Retina (tissue), 1 donor: ENCODE measurements at places on chromosomes 11 and 22.

DNA sequence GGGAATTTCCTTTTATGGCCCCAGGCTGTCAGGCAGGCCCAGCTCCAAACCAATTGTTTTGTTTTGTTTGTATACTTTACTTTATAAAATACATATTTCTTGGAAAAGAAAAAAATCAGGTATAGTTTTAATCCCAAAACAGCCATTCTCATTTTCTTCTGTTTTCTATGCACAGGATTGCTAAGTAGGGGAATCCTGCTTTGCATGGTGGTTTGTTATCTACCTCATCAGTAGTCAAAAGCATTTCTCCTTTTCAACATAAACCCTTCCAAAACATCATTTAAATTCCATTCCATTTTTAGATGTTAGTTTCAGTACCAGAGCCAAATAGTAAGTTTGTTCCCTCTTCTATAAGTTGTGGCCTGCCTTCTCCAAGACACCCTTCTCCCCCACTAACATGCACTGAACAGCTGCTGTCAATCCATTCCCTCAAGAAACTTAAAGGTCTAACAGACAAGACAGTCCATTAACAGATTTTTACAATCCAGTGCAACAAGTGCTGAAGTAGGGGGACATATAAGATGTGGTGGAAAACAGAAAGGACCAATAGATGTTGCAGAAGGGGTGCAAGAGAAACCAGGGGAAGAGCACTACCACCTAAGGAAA lies 3.7 kb downstream of the ILK start:
- no peak for DNase-seq

GRCh38 chr11:72789493-72790131 lies 4.2 kb downstream of the STARD10 start:
- DNase-seq = no peak

DNA sequence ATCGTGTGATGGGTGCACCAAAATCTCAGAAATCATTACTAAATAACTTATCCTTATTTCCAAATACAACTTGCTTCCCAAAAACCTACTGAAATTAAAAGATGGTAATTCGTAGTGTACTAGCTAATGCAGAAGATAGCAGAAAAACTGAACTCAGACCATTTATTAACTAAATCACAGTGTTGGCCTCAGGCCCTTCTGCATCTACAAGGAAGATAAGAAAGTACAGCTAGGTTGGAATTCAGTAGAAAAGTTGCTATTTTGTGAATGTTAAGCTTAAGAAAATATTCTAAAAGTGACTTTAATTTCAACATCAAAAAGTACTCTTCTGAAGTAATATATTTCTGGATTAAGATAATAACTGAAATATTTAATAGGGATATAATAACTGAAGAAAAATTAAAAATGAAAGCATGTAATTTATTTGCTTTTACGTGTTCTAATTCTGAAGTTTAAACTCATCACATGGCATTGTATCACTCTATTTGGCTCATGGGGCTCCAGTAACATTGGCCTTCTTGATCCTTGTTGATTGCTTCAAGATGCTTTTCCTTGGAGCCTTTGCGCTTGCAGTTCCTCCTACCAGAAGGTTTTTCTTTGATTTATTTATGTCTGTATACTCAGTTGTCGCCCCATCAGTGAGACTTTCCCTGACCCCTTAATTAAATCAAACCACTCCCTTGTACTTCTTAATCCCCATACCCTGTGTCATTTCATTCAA lies 847.9 kb upstream of the ANO3 start:
- no peak for DNase-seq

GRCh38 chr11:112715056-112715455 lies 246.2 kb upstream of the NCAM1 start:
- no peak for DNase-seq

DNA sequence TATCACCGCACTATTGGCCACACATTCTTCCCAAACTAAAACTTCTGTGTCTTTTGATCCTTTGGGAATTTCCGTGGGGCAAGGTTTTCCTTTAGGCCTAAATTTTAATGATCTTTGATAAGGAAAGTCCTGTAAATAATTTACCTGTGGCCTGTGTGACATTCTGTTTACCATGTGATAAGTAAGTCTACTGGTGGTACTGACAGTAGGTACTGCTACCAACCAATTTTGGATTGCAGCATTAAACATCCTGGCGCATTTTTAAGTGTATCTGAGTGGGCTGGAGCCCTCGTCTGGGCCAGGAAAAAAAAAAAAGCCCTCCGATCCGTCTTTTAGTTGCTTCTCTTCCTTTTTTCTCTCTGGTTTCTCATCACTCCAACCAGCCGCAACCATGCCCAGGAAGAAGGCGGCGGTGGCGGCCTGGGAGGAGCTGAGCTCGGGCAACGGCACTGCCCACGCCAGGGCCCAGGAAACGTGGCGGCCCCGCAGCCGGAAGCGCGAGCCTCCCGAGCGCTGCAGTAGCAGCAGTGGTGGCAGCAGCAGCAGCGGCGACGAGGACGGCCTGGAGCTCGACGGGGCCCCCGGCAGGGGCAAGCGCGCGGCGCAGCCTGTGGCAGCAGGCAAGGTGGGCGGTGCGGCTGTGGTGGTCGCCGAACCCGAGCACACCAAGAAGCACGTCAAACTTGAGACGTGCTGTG lies 33.6 kb downstream of the ASRGL1 start:
- DNase-seq = no peak

GRCh38 chr11:34655335-34656008 lies 34.6 kb downstream of the EHF start:
- DNase-seq = no peak

DNA sequence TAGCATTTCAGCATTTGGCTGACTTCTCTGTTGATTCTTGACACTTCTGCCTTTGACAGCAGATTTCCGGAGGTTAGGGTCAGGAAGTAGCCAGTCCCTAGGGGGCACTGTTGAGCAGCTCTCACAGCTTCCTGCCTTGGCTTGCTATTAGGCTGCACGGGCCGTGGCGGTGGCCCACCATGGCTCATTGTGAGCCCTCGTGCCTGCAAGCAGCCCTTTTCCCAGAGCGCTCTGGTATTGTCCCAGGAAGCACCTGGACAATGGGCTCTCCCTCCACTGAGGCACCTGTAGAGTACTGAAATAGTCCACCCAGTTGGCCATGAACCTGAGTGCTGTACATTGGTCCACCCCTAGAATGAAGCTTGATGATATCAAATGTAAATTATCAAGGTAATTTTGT lies 100.2 kb upstream of the GAL start:
- DNase-seq = peak; percentile 38

DNA sequence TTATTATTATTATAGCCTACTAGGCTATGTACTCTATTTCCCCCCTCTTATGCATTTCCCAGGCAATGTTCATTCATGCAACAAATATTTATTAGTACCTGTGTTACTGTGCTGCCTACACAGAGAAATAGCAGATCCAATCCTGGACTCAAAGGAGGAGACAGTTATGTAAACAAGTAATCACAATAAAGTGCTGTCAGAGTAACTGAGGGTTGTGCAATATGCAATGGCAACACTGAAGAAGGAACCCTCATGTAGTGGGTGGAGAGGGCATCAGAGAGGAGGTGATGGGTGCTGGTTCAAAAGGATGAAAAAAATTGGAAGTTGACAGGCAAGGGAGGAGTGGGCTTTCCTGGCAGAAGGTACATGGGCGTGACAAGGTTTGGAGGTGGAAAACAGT lies 886 bp upstream of the P4HA3 start:
- DNase-seq = no peak

- DNase-seq = peak; percentile 88
Observed at GRCh38 chr22:27799015-27799826, 2.3 kb downstream of the MN1 start.

GRCh38 chr11:1922481-1923081 lies 3.1 kb downstream of the TNNT3 start:
- DNase-seq = no peak

- DNase-seq = no peak
Observed at GRCh38 chr22:24338726-24339451, 68.3 kb downstream of the SPECC1L start.

GRCh38 chr11:68727783-68728182 lies 23.5 kb downstream of the TESMIN start:
- DNase-seq = no peak
